GM19239 (cell line): ENCODE measurements at places on chromosomes 5 and 9.
A peak's percentile ranks its signal among the peaks of the same experiment; 100 is the strongest.

DNA sequence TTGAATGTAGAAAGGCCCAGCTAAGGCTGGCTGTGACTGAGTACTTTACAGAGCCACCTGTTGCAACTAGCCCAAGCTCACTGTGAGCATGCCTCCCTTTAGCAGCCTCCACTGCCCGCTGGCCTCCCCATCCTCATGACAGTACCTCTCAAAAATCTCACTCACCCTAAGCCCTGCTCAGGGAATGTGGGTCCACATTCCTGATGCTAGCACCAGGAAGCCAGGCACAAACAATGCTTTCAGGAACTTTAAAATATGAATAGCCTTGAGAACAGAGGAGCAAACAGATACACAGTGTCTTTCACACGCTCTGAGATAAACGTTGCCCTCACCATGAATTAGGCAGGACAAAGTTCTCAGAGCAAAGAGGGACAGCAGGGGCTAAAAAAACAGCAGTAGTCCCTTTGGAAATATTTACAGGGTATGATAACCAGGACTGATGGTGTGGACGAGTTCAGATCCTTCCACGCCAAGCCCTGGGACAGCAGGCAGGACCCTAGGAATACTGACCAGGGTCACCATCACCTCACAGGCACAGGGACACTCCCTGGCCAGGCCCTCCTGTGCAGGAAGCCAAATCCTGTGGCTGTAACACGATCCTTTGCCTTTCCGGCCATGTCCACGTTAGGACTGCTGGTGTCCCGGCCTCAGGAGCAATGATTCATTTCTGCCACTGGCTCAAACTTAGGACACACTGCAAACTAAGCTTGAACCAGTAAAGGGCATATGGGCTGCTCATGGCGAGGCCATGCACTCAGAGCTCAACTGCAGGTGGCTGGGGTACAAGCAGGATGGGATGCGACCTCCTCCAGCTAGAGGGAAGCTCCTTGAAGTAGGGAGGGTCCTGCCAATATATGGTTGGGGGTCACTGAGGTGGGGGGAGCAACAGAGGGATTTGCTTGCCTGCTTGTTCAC, 9.6 kb downstream of the ACSL6 start:
- no peak for DNase-seq

DNA sequence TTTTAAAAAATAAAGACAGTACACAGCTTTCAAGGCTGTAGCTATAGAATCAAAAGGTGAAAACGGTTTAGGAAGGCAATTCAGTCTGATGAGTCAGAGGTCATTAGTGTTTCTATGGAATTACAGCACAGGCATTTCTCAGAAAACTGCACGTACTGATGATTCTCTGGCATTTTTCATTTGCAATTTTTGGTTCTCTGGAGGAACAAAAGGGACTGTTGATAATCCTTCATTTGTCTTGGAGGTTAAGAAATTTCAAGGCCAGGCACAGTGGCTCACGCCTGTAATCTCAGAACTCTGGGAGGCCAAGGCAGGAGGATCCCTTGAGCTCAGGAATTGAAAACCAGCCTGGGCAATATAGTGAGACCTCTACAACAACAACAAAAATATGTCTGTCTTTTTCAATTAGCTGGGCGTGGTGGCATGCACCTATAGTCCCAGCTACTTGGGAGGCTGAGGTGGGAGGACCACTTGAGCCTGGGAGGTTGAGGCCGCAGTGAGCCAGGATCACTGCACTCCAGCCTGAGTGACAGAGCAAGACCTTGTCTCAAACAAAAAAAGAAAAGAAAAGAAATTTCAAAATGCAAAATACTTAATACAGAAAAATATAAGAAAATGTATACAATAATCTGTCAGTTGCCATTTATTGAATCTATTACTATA, 27.3 kb downstream of the NR6A1 start:
- no peak for DNase-seq

DNA sequence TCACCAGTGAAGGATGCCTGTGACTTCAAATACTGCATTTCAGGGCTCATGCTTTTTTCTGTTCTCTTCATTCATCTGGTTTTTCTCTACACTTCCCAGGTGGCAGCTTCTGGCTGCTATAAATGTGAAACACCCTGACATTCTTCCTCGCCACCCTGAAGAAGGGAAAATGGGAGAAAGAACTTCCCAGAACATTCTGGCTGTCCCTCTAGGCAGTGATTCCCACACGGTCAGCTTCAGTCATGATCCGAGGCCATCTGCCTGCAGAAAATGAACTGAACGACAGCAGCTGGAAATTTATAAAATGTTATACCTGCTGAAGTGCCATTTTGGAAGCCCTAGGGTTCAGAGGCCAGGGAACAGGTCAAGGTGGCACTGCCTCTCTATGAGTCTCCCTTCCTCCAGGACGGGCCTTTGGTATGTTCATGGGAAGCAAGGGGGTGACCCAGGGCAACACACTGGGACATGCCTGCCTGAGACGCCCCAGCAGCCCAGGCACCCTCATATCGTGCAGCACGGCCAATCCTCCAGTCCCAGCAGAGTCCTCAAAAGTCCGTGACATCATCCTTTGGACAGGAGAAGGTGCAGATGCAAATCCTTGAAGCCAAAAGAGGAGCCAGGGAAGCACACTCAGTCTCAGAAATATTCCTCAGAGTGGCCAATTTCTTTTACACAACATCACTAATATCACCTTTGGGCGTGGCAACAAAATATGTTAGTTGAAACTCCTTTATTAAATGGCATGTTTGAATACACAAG, 107.1 kb downstream of the SEMA5A start:
- DNase-seq, result no peak

- DNase-seq, result peak; percentile 69
Observed at GRCh38 chr5:178279723-178280438, 47.3 kb upstream of the PHYKPL start.

- no peak for DNase-seq
Observed at GRCh38 chr5:40271476-40271875, 408.2 kb upstream of the PTGER4 start.

DNA sequence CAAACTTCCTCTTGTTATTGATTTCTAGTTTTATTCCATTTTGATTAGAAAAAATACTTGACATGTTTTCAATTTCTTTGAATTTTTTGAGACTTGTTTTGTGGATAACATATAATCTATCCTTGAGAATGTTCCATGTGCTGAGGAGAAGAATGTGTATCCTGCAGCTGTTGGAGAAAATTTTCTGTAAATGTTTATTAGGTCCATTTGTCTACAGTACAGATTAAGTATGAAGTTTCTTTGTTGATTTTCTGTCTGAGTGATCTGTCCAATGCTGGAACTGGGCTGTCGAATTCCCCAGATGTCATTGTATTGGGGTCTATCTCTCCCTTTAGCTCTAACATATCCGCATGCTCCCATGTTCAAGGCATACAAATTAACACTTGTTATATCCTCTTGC, 251.2 kb downstream of the CSNK1G3 start:
- no peak for DNase-seq

GRCh38 chr5:10046676-10047075, 203.0 kb downstream of the ATPSCKMT start:
- no peak for DNase-seq

GRCh38 chr5:65951330-65951729, 25.0 kb downstream of the ERBIN start:
- DNase-seq, result no peak

- DNase-seq, result no peak
Observed at GRCh38 chr9:95360866-95361265, 43.4 kb upstream of the FANCC start.

GRCh38 chr9:438961-439768, 224.5 kb downstream of the DOCK8 start:
- no peak for DNase-seq

- DNase-seq, result no peak
Observed at GRCh38 chr5:40559306-40559705, 120.4 kb upstream of the PTGER4 start.

GRCh38 chr5:119926301-119926700, 296.9 kb downstream of the FAM170A start:
- no peak for DNase-seq

GRCh38 chr9:124870723-124871122, 8.8 kb downstream of the ARPC5L start:
- DNase-seq, result no peak

DNA sequence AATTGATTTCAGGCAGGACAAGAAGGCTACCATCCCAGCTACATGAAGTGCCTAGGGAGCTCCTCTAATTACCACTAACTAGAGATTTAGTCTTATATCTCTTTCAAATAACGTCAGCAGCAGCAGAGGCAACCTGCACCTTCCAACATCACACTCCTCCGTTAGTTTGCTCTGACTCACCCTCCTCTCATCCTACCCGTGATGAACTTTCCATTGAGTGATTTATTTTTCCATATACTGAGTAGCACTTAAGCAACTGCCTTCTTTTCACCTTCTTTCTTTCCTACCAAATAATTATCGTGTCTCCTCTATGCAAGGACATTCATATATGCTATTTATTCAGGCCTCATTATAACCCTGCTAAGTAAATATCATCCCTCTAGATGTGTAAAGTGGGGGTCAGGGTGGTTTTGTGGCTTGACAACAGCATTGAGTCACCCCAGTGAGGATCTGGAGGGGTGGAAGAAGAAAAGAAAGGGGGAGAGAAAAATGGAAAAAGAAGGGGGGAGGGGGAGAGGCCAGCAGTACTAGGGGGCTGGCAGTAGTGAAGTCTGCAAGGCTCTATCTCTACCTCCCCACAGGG, 64.6 kb upstream of the CAST start:
- no peak for DNase-seq

DNA sequence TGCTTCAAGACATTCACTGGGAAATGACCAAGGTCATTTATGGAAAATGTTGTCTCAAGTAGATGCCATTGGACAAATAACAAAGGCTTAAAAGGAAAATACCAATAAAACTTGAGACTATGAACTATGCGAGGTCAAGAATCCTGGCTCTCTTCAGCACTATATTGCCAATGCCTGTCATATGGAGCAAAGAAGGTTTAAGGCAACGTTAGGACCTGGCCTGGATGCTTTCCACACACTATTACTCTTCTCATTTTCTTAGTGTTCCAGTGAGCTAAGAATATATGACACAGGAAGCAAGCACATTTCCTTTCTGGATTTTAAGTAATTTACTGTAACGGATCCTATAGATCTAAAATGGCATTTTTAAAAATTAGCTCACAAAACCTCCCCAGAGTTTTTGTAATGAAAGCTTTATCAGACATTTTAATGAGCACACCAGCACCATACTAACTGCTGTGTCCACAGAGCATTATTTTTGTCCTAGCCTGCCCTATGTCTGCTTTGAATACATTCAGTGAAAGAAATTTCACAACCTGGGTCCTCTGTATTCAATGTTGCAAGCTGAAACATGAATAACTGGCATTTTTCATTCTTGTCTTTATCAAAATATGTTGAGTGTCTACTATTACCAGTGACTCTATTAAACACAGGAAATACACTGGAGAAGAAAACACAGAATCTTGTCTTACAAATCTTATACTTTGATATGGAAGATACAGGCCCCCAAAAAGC, 315.6 kb downstream of the CETN3 start:
- no peak for DNase-seq

GRCh38 chr5:93236807-93237421, 344.1 kb downstream of the NR2F1-AS1 start:
- DNase-seq, result no peak

DNA sequence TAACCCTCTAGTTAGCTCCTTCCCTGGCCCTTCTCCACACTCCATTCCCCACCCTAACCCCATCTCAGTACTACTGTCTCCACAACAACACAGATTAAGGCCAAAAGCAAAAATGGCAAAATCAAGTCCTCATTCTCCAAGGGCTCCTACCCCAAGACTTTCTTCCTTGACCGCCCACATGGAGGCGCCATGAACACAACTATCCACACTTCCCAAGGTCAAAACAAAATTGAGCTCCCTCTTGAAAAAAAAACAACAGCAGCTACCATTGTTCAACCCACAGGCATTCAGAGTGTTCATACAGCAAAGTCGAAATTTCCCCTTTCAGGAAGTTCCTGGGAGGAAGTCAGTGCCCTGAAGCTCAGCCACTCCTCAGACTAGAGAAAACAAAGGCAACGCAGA, 54.4 kb downstream of the GNAQ start:
- no peak for DNase-seq

- DNase-seq, result no peak
Observed at GRCh38 chr5:127586066-127586770, 62.7 kb upstream of the CTXN3 start.

GRCh38 chr5:77210091-77210963, at the start of gene PDE8B:
Gene PDE8B, plus strand, starts transcription at chr5:77210680. Its CDS starts 246 bp downstream, at chr5:77210926.
- no peak for DNase-seq

GRCh38 chr5:167451076-167451475, 840.4 kb upstream of the WWC1 start:
- no peak for DNase-seq

DNA sequence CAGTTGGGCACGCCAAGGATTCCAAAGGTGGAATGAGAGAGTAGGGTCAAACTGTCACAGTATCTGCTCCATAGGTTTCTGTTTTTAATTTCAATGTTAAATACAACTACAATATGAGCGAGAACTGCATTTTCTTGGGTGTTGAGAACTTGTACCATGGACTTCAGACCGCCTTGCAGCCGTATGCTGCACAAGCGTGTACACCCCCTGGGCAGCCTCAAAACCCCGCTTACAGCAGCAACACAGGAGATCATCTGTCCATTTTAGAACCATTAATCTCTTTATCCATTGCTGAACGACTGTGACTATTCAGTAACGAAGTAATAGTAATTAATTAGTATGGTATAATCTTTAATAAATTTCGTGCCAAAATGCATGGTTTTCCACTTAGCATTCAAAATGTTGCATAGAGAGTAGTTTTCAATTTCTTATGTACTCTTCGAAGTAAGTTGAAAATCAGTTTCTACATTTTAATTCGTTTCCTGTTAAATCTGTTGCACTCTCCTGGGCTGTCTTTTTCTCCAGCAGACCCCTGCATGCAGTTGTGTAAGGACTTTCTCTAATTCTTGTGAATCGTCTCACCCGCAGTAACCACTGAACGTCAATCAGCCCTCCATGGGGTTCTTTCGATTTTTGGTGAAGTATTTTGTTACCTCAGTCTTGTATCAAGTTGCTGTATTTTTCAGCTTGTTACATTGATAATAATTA, 42.0 kb upstream of the GARNL3 start:
- no peak for DNase-seq

DNA sequence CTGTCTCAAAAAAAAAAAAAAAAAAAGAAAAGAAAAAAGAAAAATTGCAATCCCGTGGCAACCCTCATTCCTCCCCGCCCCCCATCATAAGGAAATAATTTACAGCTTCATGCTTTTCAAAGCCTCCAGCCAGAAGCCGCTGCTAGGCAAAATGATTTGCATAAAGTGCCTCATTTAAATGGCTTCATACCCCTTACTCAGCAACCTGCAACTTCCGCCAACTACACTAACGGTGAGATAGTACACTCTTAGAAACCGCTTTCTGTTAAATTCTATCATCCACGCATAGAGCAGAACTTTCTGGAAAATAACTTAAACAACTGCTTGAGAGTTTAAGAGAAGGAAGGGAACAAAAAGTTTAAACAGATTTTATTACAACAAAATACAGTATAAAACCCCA, 17.8 kb downstream of the SERINC5 start:
- DNase-seq, result no peak

- no peak for DNase-seq
Observed at GRCh38 chr5:168426007-168426863, 60.0 kb upstream of the RARS1 start.

- peak; percentile 96 for DNase-seq
Observed at GRCh38 chr9:137302118-137302448, at the start of gene NRARP. Gene NRARP, minus strand, starts transcription at chr9:137302271. Its CDS starts 343 bp downstream, at chr9:137301928.

- no peak for DNase-seq
Observed at GRCh38 chr5:53871775-53872174, 311.3 kb downstream of the NDUFS4 start.

- DNase-seq, result no peak
Observed at GRCh38 chr5:51394609-51395008, 11.4 kb downstream of the ISL1 start.
